ENCODE measurements at places on chromosomes 7 and 10.

DNA sequence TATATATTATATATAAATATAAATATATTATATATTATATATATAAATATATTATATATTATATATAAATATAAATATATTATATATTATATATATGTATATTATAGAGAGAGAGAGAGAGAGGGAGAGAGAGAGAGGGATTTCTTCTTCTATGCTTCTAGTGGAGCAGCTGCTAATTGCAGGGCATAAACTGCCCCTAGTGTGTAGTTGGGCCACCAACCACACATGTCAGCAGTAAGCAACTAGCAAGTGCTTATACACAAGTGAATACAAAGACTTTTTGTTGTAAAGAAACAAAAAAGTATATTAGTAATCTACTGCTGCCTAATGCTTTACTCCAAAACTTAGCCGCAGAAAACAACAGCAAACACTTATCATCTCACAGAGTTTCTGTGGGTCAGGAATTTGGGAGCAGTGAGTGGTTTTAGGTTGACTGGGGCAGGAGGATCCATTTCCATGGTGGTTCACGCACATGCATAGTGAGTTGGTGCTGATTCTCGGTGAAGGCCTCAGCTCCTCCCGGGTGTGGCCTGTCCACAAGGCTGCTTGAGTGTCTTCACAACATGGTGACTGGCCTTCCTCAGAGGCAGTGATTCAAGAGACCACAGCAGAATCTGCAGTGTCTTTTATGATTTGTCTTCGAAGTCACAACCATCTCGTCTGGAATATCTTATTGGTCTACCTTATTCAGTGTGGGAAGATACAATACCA is 25.5 kb upstream of the BAG3 start:
- DNase-seq = no peak

GRCh38 chr7:46153951-46154787 is 233.1 kb upstream of the IGFBP3 start:
- no peak for DNase-seq

DNA sequence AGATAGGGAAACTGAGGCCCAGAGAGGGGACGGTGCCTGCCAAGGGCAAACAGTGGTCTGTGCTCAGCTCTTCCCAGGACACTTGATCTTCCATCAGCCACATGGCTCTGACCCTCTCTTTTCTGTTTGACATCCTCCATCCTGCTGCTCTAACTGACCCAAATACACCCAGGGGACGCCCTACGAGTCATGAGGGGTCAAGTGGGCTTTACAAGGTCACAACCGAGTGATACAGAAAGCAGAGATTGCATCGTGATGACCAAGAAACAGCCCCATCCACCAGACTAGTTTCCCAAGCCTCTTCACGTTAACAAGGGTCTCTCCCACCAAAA is 131.2 kb upstream of the UNC5B start:
- no peak for DNase-seq

DNA sequence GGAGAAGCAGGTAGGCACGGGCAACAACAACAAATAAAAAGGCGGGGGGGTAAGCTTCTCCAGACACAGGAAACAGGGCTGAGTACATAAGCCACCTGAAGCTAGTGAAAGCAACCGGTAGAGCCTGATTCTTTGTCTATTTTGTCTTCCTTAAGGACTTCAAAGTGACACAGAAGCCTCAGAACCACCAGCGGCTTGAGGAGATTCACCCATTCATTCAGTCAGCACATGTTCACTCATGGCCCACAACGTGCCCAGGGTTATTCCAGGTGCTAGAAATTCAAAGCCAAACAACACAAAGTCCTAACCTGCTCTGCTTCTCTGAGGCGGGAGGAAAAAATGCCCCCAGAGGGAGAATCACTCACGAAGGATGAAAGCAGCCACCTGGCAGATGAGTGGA is 69.3 kb upstream of the C7orf33 start:
- DNase-seq = no peak

GRCh38 chr10:61721431-61721830 is 58.7 kb downstream of the CABCOCO1 start:
- DNase-seq = no peak

GRCh38 chr10:99329554-99330346 is 594 bp downstream of the CNNM1 start:
- DNase-seq = no peak

DNA sequence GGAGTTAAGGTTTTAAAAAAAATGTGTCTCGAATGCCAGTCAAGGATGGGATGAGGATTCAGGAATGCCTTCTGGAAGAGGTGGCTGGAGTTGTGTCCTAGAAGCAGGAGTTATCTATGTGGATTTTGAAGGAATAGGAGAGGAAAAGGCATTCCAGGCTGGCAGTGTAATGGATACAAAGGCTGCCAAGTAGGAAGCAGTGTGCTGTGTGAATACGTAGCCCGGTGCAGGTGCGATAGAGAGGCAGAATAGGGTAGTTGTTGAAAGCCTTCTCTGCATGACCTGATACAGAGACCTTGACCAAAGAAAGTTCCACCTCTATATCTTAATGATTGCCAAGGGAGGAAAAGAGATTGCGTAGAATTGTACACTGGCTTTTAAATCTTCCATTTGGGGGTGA is 128.1 kb upstream of the ITGB1 start:
- no peak for DNase-seq

GRCh38 chr7:147044941-147045340 is 928.3 kb downstream of the CNTNAP2 start:
- DNase-seq = no peak

DNA sequence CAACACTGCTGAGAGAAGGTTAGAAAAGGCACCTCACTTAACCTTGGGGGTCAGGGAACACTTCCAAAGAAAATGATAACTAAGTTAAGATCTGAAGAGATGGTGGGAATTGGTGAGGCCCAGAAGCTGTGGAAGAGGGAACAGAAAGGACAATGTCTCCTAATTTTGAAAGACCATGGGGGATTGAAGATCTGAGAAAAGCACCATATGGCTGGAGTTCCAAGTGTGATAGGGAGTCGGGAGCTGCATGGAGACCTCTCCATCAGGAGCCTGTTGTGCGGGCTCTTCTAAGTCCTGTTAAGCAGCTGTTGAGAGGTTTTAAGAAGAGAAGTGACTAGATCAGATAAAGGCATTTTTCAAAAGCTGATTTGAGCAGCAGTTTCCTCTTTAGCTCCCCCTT is 254.3 kb downstream of the CDK14 start:
- no peak for DNase-seq

GRCh38 chr10:48526011-48526821 is 78.7 kb downstream of the ARHGAP22 start:
- DNase-seq = peak; percentile 61

DNA sequence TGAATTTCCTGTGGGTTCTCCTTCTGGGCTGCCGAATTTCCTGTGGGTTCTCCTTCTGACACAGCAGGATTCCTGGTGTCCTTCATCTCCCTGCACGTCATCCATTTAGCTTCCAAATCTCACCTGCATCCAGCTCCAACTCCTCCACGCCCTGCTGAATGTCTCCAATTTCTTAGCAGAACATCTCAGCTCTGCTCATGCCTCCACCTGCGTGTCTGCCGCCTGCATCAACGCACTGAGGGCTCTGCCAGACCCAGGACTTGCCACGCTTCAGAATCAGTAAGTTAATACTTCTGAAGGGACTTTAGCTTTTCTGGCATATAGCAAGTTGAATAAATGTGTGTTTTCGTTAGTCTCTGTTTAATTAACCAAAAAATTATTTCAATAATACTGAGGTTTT is 31.1 kb upstream of the VIPR2 start:
- no peak for DNase-seq

DNA sequence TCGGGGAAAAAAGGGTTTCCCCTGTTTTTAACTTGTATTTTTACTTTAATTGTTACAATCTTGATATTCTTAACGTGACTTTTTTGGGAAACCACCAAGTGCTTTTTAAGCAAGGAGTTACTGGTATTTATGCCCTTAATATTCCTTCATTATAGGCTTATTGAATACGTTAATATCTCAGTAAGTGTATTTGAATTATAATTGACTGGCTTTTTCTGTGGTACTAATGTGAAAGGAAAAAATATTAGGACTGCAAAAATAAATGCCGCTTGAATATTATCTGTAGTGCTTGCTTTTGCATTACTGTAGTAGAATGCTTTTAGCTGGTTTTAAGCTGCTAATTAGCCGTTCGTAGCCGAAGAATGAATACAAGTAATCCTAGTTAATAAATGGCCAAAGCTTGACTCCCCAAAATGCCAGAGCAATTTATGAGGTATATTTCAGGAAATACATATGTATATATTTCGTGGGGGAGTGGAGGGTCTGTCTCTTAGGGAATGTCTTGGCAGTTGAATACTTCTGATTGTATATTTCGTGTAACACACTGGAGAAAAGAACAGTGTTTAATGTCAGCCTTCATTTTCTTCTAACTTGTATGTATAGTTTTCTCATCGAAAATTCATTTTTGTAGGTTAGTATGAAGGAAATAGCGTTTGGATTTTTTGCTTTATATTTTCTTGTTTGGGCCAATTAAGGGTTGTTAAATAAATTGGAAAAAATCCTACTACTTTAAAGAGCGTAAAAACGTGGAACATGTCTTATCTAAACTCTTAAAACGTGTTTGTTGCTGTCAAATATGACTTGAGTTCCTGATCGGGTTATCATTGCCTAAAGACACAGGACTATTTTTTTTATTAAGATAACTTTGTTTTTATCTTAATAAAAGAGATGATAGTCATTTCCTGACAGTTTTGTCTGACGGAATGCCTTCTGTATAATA is 1.5 kb downstream of the PDCD4 start:
- DNase-seq = no peak

DNA sequence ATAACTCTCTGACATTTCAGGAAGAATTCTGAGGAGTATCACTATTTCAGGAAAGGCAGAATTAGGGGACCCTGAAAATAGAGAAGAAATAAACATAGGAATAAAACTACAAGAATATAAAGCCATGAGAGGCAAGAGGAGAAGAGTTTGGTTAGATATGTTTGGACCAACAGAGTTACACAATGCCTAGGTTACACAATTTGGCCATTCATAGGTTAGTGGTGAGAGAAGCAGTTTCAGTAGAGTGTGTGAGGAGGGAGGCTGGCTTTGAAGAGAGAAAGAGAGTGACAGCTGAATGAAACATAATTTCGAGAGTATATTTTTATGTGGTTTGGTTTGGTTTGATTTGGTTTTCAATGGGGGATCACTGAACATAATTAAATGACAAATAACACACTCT is 783.2 kb upstream of the LRRN3 start:
- DNase-seq = no peak
